ENCODE measurements at places on chromosomes 13 and 19.

DNA sequence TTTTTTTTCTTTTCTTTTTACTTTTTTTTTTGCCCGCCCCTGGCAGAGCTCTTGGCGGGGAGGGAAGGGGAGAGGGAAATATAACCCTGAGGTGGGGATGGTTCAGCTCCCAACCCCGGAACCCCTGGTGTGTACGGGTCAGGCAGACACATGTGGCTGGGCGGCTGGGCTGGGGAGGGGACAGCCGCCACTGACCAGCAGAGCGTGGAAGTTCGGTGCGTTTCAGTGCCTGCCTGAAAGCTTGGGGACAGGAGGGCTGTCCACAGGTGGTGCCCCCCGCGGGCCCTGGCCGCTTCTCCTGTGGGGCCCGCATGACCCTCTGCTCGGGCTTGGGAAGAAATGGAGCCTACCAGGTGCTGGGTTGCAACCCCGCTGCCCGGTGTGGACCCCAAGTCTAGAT, 5.2 kb upstream of the MYDGF start:
- DNase-seq, result no peak

GRCh38 chr19:14683439-14683838, 6.4 kb upstream of the ZNF333 start:
- DNase-seq, result no peak

GRCh38 chr19:31074199-31075125, 274.8 kb downstream of the TSHZ3 start:
- no peak for DNase-seq

GRCh38 chr13:105464249-105464648, 1071.2 kb downstream of the EFNB2 start:
- no peak for DNase-seq

DNA sequence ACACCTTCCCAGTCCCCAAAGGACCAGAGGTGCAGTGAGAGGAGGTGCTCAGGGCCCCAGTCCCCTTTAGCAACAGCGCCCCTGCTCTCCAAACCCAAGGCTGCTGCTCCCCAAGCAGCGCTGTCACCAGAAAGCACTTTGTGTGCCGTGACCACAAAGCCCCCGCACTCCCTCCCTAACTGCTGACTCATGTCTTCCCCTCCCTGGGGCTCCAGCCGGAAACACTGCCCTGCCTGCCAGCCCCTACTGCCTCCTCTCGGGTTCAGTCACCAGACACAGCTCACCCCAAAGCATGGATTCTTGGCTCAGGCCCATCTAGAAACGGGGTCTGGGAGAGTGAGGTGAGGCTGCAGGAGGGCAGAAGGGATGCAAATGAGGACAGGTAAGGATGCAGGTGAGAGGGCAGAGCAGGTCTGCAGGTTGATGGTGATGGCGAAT, 4.9 kb upstream of the TNFSF14 start:
- DNase-seq, result peak; percentile 30
